ENCODE measurements at places on chromosomes 4 and X. TPM values are rescaled to one million over a fixed set of nuclear protein-coding genes. Genes with fewer than 3 reads are reported as not detected.

- DNase-seq = peak; percentile 13
- H3K36me3 ChIP-seq = no peaks in the 10 kb centered on the region
- peaks cover 5% of the 10 kb centered on the region for H3K27me3 ChIP-seq
- H3K4me1 ChIP-seq = peaks cover 8% of the 10 kb centered on the region
- no peak overlapping the region for H3K4me3 ChIP-seq
- no peak overlapping the region for H3K27ac ChIP-seq
Observed at GRCh38 chrX:12885508-12885907, 18.6 kb downstream of the TLR7 start.

GRCh38 chr4:3115637-3116270 is 41.3 kb downstream of the HTT start:
- H3K4me3 ChIP-seq = no peak overlapping the region
- DNase-seq = no peak
- no peak overlapping the region for H3K27ac ChIP-seq
- no peaks in the 10 kb centered on the region for H3K4me1 ChIP-seq
- H3K27me3 ChIP-seq = no peaks in the 10 kb centered on the region

GRCh38 chr4:13143222-13144070 is 340.7 kb downstream of the RAB28 start:
- no peak overlapping the region for H3K4me3 ChIP-seq
- DNase-seq = no peak
- H3K36me3 ChIP-seq = no peaks in the 10 kb centered on the region
- no peaks in the 10 kb centered on the region for H3K27me3 ChIP-seq
- no peak overlapping the region for H3K27ac ChIP-seq

DNA sequence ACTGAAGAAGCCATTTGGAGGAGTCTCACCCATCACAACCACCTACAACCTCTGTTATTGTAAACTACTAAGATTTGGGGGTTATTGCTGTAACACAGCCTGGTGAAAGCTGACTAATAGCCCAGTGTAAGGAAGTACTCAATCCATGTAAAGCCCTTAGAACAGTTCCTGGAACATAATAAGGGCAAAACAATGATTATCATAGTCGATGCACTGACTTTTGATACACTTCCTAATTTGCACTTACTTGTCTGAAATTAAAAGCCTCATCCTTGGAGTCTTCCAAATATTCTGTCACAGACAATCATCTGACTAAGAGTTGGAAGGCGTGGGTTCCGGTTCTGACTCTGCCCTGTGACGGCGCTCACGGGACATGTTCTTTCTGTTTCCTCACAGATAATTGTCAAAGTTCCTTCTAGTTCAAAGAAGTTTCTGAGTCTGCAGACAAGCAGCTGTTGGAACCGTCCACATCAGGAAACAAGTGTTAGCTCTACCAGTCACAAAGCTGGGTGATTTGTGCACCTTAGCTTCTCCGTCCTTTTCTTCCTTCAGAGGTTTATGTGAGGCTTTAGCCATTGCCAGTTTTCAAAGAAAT is 33.4 kb upstream of the RASGEF1B start:
- H3K27me3 ChIP-seq = peaks cover 8% of the 10 kb centered on the region
- H3K4me1 ChIP-seq = peaks cover 45% of the 10 kb centered on the region
- no peak overlapping the region for H3K4me3 ChIP-seq

DNA sequence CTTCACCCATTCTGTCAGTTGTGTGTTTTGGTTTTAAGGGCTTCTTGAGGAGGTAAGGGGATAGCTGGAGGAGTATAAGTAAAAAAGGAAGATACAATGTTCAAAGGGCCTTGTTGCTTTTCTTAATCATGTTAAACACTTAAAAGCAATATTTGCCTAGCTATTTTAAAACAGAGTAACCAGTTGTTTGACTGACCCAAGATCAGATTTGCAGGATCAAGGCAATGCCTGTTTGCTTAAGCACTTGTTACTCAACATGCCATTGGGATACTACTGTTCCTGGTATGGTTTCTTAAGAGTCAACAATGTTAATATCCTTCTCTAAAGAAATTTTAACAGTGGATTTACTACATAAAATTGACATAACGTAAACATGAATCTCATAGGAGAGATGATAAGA is 2.6 kb downstream of the DCLK2 start:
- H3K4me3 ChIP-seq = peak overlapping the region; percentile 7
- peaks cover 6% of the 10 kb centered on the region for H3K27me3 ChIP-seq

GRCh38 chr4:111323916-111324315 is 701.0 kb upstream of the PITX2 start:
- no peaks in the 10 kb centered on the region for H3K4me1 ChIP-seq
- H3K36me3 ChIP-seq = no peaks in the 10 kb centered on the region
- H3K27me3 ChIP-seq = no peaks in the 10 kb centered on the region
- no peak overlapping the region for H3K27ac ChIP-seq

CLTRN gene
- 0.27 TPM for total RNA-seq

SPATA18 gene
- 3.9 TPM for total RNA-seq

- no peaks in the 10 kb centered on the region for H3K36me3 ChIP-seq
- peak; percentile 21 for DNase-seq
- H3K4me3 ChIP-seq = peak overlapping the region; percentile 89
- H3K27ac ChIP-seq = peak overlapping the region; percentile 39
- H3K27me3 ChIP-seq = peaks cover 8% of the 10 kb centered on the region
Observed at GRCh38 chr4:86935853-86936733, 1.3 kb downstream of the AFF1 start.

DNA sequence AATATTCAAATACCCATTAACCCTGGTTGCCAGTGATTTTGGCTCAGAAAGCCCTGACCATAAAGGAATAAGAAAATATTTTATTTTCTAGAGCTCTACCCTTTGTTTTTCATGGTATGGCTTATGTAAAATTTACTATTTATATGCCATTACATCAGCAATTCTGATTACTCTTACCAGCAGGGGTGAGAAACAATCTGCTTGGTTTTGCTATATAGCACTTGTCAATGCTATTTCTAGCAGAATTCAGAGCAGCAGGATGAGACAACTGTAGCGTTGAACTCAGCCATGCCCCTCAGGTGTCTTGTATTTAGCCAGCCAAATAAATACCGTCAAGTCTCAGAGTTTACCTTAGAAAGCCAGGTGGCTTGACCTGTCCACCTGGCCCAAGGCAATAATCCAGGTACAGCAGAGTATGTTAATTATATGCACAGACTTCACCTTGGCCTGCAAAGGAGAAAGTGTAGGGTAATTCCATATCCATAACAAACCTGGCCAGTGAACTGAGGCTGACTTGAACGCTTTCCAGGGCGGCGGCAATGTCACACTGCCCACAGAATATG is 1303.5 kb downstream of the RAPGEF2 start:
- no peaks in the 10 kb centered on the region for H3K4me1 ChIP-seq
- H3K4me3 ChIP-seq = no peak overlapping the region
- H3K27me3 ChIP-seq = no peaks in the 10 kb centered on the region
- no peak for DNase-seq
- no peaks in the 10 kb centered on the region for H3K36me3 ChIP-seq
- H3K27ac ChIP-seq = no peak overlapping the region

DNA sequence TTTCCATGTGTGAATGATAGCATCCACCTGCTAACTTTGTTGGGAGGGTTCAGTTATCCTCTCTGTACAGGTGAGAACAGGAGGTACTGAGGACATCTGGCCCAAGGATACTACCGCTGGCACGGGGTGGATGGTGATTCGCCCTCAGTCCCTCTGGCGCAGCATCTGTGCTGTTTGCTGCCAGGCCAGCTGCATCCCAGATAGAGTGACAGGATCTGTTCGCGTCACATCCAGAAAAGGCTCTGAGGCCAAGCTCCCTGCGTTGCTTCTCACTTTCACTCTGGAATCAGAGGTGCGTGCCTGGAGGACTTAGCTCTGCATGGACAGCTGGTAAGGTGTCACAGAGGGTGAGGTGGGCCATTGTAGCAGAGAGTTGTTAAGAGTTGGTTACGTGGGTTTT is 95.4 kb downstream of the TBL1X start:
- no peaks in the 10 kb centered on the region for H3K36me3 ChIP-seq
- DNase-seq = no peak
- no peaks in the 10 kb centered on the region for H3K4me1 ChIP-seq
- no peak overlapping the region for H3K27ac ChIP-seq

C4orf50 gene
- 0.56 TPM for total RNA-seq

UTP3 gene
- total RNA-seq = 23.5 TPM

KIT gene
- total RNA-seq = 3.0 TPM

RNF212 gene
- total RNA-seq = 11.1 TPM

P2RY4 gene
- total RNA-seq = 0.27 TPM

GRCh38 chrX:121558886-121559285 is 511.5 kb downstream of the GLUD2 start:
- no peaks in the 10 kb centered on the region for H3K4me1 ChIP-seq
- DNase-seq = no peak
- H3K4me3 ChIP-seq = no peak overlapping the region
- no peaks in the 10 kb centered on the region for H3K36me3 ChIP-seq
- peaks cover 1% of the 10 kb centered on the region for H3K27me3 ChIP-seq

GRCh38 chr4:173509036-173510001 is 20.7 kb downstream of the HAND2 start:
- peaks cover 5% of the 10 kb centered on the region for H3K4me1 ChIP-seq
- peaks cover 10% of the 10 kb centered on the region for H3K36me3 ChIP-seq
- peaks cover 43% of the 10 kb centered on the region for H3K27me3 ChIP-seq
- no peak overlapping the region for H3K27ac ChIP-seq
- peak; percentile 67 for DNase-seq

EFNB1 gene
- total RNA-seq = 5.9 TPM

GRCh38 chr4:117986321-117986720 is 48.0 kb upstream of the NDST3 start:
- no peak for DNase-seq
- H3K36me3 ChIP-seq = peaks cover 4% of the 10 kb centered on the region
- H3K27ac ChIP-seq = no peak overlapping the region
- H3K4me1 ChIP-seq = peaks cover 6% of the 10 kb centered on the region

ARFIP1 gene
- 22.2 TPM for total RNA-seq

ZNF518B gene
- 41.3 TPM for total RNA-seq

CHST7 gene
- total RNA-seq = 1.7 TPM

USP17L11 gene
- total RNA-seq = 0.42 TPM

GRCh38 chr4:89894649-89895550 is at the start of gene MMRN1:
Gene MMRN1, plus strand, starts transcription at chr4:89894854. Its CDS starts 118 bp downstream, at chr4:89894972.
- peaks cover 2% of the 10 kb centered on the region for H3K4me1 ChIP-seq
- DNase-seq = no peak
- H3K4me3 ChIP-seq = no peak within 1 kb of the TSS

SMIM10 gene
- total RNA-seq = not detected

DNA sequence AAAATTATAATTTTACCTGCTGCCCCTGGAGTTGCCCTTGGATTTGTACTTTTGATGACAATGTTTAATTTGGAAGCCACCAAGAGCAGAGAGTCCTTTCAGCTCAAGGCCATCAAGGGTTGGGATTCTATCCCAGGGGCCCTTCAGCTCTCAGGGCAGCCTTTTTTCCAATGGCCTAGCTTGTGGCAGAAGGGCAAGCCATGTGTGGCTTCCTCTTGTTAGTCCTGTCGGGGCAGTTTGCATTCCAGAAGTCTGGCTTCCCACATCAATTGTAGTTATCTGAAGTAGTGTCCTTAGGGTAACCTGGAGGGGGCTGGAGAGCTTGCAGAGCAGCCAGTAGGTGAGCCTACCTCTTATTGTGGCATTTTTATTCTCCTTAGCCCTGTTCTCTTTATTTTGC is 569.4 kb downstream of the TRAM1L1 start:
- H3K36me3 ChIP-seq = no peaks in the 10 kb centered on the region
- H3K4me1 ChIP-seq = peaks cover 4% of the 10 kb centered on the region
- no peak for DNase-seq
- H3K27me3 ChIP-seq = no peaks in the 10 kb centered on the region
- no peak overlapping the region for H3K4me3 ChIP-seq

GRCh38 chr4:184453365-184454160 is 20.8 kb downstream of the IRF2 start:
- peaks cover 6% of the 10 kb centered on the region for H3K27me3 ChIP-seq
- H3K4me3 ChIP-seq = no peak overlapping the region
- H3K36me3 ChIP-seq = peaks cover 3% of the 10 kb centered on the region
- H3K4me1 ChIP-seq = peaks cover 13% of the 10 kb centered on the region
- DNase-seq = no peak

- H3K4me1 ChIP-seq = no peaks in the 10 kb centered on the region
- H3K27me3 ChIP-seq = no peaks in the 10 kb centered on the region
- no peak for DNase-seq
- no peak overlapping the region for H3K27ac ChIP-seq
- no peaks in the 10 kb centered on the region for H3K36me3 ChIP-seq
- no peak overlapping the region for H3K4me3 ChIP-seq
Observed at GRCh38 chr4:144494280-144494679, 151.7 kb upstream of the HHIP start.

GRCh38 chrX:40374486-40374885 is 206.3 kb upstream of the ATP6AP2 start:
- no peak overlapping the region for H3K27ac ChIP-seq
- no peak overlapping the region for H3K4me3 ChIP-seq
- no peaks in the 10 kb centered on the region for H3K36me3 ChIP-seq
- DNase-seq = no peak
- H3K4me1 ChIP-seq = no peaks in the 10 kb centered on the region
- H3K27me3 ChIP-seq = no peaks in the 10 kb centered on the region

F8A3 gene
- total RNA-seq = not detected

- no peaks in the 10 kb centered on the region for H3K4me1 ChIP-seq
- no peak overlapping the region for H3K4me3 ChIP-seq
- no peaks in the 10 kb centered on the region for H3K36me3 ChIP-seq
Observed at GRCh38 chr4:177957596-177958360, 515.5 kb upstream of the AGA start.

DNA sequence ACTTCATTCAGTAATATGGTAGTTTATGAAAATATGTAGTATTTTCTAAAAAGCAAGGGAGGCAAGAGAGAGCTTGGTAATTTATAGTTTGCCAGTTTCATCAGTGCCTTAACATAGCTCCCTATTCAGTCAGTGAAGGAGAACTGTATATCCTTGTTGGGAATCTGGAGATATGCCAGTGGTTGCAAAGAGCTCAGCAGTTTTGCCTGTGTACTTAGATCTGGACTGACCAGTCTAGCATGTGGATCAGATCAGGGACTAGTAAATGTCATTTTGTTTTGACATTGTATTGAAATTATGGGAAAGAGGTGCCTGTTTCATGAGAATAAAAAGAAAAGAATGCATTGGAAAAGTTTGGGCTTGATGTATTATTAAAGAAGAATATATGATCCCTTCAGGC is 88.6 kb downstream of the ZIC3 start:
- H3K27ac ChIP-seq = no peak overlapping the region
- H3K4me1 ChIP-seq = no peaks in the 10 kb centered on the region
- H3K27me3 ChIP-seq = no peaks in the 10 kb centered on the region
- no peak overlapping the region for H3K4me3 ChIP-seq

GRCh38 chr4:43837171-43837570 is 611.4 kb downstream of the KCTD8 start:
- peaks cover 14% of the 10 kb centered on the region for H3K4me1 ChIP-seq
- no peak overlapping the region for H3K4me3 ChIP-seq
- no peaks in the 10 kb centered on the region for H3K36me3 ChIP-seq
- DNase-seq = no peak
- H3K27ac ChIP-seq = no peak overlapping the region

DNA sequence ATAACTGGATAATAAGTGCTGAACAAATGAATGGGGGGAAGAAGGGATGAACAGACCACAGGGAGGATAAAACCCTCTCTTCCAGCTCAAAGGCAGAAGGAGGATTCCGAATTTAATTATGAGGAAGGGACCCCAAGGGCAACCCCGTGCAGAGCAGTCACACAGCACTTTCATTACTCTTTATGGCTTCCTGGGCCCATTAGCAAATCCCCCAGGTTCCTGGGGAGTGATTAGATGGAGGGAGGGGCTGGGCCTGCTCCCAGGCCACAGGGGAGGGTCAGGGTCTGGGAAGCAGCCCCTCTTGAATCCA is 67.1 kb downstream of the PPP2R2C start:
- DNase-seq = peak; percentile 49
- peaks cover 18% of the 10 kb centered on the region for H3K4me1 ChIP-seq
- peaks cover 6% of the 10 kb centered on the region for H3K27me3 ChIP-seq
- H3K27ac ChIP-seq = peak overlapping the region; percentile 25
- no peaks in the 10 kb centered on the region for H3K36me3 ChIP-seq

All from glutamatergic neuron (in vitro differentiated cells).